AG08395 (cell line): ENCODE measurements at places on chromosomes 5 and 9.

DNA sequence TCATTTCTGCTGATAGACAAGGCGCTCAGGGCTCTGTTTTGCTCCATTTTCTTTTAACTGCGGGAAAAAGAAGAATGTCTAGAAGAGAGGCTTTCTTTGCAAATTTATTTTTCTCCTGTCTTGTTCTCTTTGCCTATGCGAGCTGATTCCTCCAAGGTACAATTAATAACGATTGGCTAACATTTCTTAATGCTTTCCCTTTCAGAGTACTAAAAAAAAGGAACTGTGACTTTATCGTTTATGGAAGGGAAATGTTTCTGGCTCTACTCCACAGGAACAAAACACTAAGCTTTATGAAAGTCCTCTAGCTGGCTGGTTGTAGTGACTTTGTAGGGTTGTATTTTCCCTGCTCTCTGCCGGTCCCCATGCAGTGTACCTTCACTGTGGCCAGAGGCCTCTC is 11.7 kb downstream of the NSG2 start:
- no peak for DNase-seq

DNA sequence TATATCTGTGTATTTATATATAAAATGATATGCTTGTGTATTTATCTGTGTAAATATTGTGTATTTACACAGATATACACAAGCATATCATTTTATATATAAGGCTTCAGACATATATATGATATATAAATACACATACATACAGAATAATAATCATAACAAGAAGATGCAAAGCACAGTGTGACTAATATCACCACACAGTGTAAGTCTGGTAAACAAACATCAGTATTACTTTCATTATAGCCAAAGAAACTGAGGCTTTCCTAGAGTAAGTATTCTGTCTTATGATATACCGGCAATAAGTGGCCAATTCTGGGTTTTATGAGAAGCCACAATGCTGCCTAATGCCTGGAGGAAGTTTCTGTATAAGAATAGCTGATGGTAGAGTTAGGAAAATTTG is 29.9 kb upstream of the RAPGEF6 start:
- no peak for DNase-seq

- DNase-seq, result no peak
These were observed 129.5 kb upstream of the LRRTM2 start for GRCh38 chr5:139004374-139005307.

- no peak for DNase-seq
These were observed at the start of gene PCDHAC1 for GRCh38 chr5:140925806-140926442. Gene PCDHAC1, plus strand, starts transcription at chr5:140926299. Its CDS starts 594 bp downstream, at chr5:140926893.

GRCh38 chr5:1535646-1536045 is 11.9 kb upstream of the LPCAT1 start:
- no peak for DNase-seq

DNA sequence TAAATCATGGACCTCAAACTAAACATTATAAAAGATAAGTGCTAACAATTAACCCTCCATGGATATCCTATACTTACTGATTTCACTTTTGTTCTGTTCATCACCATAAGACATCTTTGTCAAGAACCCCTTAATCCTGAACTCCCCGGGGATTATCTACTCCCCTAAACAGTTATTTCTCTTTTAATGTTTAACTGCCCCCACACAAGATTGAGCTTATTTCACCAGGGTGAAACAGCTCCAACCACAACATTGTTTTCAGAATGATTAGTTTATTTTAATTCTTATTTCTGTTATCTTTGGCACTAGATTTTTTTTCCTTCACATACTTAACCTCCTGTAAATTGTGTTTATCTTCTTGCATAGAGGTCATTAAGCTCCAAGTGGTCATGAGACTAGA is 103.2 kb upstream of the HCN1 start:
- no peak for DNase-seq

GRCh38 chr5:132753135-132753987 is 6.1 kb downstream of the CCNI2 start:
- no peak for DNase-seq

GRCh38 chr5:72226950-72227349 is 93.1 kb downstream of the MRPS27 start:
- DNase-seq, result no peak

DNA sequence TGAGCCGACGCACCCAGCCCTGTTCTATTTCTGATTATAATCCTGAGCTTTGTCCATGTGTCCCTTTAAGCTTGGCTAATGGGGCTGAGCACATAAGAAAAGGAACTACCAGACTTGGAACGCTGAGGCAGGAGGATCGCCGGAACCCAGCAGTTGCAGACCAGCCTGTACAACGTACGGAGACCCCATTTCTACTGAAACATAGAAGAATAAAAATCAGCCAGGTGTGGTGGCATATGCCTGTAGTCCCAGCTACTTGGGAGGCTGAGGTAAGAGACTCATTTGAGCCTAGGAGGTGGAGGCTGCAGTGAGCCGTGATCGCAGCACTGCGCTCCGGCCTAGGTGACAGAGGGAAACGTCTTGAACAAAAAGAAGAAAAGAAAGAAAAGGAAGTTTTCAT is 22.3 kb downstream of the TRIM7 start:
- DNase-seq, result no peak

DNA sequence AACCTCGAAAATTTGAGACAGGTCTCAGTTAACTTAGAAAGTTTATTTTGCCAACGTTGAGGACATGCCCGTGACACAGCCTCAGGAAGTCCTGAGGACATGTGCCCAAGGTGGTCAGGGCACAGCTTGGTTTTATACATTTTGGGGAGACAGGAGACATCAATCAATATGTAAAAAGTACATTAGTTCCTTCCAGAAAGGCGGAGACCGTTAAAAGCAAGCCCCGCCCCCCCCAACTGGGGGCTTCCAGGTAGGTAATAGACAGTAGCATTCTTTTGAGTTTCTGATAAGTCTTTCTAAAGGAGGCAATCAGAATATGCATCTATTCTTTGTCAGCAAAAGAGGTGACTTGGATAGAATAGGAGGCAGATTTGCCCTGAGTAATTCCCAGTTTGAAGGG is 599 bp upstream of the MOCS2 start:
- DNase-seq, result no peak

DNA sequence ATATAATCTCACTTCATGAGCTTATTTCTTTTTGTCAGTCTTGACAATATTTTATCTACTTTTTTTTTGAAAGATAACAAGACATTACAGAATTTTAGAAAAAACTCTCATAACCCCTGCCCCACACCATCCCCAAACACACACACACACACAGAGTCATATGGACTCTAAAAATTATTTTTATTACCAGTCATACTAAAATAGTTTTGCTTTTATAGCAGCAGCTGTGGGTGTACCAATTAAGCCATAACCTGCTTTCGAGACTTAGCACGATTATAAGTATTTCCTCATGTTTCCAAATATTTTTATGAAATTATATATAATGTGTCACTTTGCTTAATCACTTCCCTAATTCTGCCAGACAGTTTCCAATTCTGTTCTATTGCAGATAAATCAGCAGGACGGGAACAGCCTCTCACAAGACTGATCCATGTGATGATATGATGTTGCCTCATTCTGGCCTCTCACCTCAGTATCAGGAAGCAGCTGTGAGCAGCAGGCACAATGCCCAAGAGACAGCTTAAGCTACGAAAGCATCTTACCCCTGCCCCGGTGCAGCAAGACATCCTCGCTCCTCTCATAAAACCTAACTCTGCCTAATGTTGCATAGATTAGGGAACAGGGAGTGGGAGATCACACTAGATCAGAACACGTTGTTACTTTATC is 7.0 kb downstream of the PDCL start:
- DNase-seq, result no peak

- DNase-seq, result no peak
These were observed 164.7 kb downstream of the OLFM1 start for GRCh38 chr9:135251996-135252760.
